ENCODE measurements at places on chromosomes 2 and 18. TPM values are rescaled to one million over a fixed set of nuclear protein-coding genes. Genes with fewer than 3 reads are reported as not detected.

Gene LIMS4
- total RNA-seq, result 12.4 TPM

GRCh38 chr18:58862851-58863538 lies 1.7 kb upstream of the ZNF532 start:
- DNase-seq, result no peak

- DNase-seq, result no peak
Observed at GRCh38 chr2:104929663-104930062, 75.7 kb downstream of the POU3F3 start.

Gene CLEC4F
- not detected for total RNA-seq

Gene LGALSL
- total RNA-seq, result 2.7 TPM

DNA sequence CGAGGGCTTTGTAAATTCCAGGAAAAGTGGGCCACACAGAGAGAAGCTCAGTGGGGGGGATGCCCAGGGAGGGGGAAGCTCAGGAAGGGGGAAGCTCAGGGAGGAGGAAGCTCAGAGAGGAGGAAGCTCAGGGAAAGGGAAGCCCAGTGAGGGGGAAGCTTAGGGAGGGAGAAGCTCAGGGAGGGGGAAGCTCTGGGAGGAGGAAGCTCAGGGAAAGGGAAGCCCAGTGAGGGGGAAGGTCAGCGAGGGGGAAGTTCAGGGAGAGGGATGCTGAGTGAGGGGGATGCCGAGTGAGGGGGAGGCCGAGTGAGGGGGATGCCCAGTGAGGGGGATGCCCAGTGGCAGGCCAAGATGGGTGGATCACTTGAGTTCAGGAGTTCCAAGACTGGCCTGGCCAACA lies 821 bp upstream of the CHRNG start:
- DNase-seq, result no peak

- no peak for DNase-seq
Observed at GRCh38 chr2:238431456-238431855, 4.7 kb downstream of the ASB1 start.

Gene ITGB6
- total RNA-seq, result 0.07 TPM

GRCh38 chr2:51505533-51505932 lies 473.6 kb upstream of the NRXN1 start:
- DNase-seq, result no peak

Gene ZNF521
- 55.6 TPM for total RNA-seq

DNA sequence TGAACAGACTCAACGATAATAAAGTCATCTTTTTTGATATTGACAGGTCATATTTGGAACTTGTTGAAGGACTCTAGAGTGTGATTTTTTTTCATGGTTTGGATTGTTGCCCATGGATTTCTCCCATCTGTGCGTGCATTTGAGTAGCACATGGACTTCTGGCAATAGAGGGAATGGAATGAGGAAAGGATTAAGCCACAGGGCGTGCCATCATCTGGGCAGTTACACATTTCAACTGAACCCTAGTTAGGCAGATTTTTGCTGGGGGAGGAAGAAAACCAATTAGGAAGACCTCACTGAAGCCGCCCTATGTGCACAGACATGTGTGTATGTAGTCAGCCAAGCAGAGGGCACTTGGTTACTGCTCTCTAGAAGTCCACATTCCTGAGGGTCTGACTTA lies 72.6 kb downstream of the TPGS2 start:
- no peak for DNase-seq

Measured in pulmonary artery endothelial cell (primary cell).